Activated T-cell treated with anti-CD3 and anti-CD28 coated beads, Interleukin-2, amount 50 U/mL, for 72 hours (primary cell): ENCODE measurements at places on chromosomes 6 and 20. TPM values are rescaled to one million over a fixed set of nuclear protein-coding genes. Genes with fewer than 3 reads are reported as not detected.

BIRC7 gene
- 0.74 TPM for total RNA-seq

DNA sequence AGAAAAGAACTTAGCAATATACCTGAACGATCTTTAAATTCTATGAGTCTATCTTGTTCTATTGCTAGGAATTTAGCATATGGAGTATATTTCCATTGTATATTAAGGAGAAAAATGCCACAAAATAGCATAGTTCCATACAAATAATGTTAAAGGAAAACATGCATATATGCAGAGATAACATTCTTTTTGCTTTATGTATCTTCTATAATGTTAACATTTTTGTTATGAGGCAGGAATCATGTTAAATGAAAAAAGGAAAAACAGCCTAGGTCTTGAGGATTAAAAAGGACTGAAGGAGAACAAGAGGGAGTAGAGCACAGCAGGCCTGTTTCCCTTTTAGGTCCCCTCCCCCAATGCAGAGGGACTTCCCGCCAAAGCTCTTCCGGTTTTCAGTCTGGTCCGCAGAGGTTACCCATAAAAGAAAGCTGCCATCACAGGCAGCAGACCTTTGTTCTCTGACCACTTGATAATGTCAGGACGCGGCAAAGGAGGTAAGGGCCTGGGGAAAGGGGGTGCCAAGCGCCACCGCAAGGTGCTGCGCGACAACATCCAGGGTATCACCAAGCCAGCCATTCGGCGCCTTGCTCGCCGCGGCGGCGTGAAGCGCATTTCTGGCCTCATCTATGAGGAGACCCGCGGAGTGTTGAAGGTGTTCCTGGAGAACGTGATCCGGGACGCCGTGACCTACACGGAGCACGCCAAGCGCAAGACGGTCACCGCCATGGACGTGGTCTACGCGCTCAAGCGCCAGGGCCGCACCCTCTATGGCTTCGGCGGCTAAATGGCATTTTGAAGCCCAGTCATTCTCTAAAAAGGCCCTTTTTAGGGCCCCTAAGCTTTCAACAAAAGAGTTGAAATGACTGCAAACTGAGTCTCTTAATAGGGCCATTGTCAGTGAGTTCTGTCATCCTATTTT is 108.4 kb upstream of the PRSS16 start:
- peak overlapping the region; percentile 99 for H3K4me3 ChIP-seq
- peak; percentile 79 for DNase-seq
- H3K4me1 ChIP-seq: peaks cover 70% of the 10 kb centered on the region
- peak overlapping the region; percentile 97 for H3K27ac ChIP-seq

DNA sequence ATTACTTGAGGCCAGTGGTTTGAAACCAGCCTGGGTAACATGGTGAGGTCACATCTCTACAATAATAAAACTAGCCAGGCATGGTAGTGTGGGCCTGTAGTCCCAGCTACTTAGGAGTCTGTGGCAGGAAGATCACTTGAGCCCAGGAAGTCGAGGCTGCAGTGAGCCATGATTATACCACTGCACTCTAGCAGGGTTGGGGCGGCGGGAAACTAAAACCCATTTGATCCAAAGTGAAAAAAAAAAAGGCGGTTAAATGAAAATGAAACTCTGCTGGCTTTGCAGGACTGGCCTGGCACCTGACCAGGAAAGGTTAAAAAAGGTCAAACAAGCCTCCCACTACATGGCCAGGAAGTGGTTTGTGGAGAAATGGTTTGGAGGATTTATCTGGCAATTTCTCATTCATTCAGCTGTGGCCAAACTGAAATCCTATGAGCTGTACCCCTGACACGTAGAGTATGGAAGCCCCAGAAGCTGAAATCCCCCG is 36.6 kb downstream of the MTRES1 start:
- peak overlapping the region; percentile 52 for H3K27ac ChIP-seq
- H3K27me3 ChIP-seq: no peaks in the 10 kb centered on the region
- H3K4me1 ChIP-seq: peaks cover 68% of the 10 kb centered on the region
- H3K4me3 ChIP-seq: peak overlapping the region; percentile 64
- peak; percentile 64 for DNase-seq

DNA sequence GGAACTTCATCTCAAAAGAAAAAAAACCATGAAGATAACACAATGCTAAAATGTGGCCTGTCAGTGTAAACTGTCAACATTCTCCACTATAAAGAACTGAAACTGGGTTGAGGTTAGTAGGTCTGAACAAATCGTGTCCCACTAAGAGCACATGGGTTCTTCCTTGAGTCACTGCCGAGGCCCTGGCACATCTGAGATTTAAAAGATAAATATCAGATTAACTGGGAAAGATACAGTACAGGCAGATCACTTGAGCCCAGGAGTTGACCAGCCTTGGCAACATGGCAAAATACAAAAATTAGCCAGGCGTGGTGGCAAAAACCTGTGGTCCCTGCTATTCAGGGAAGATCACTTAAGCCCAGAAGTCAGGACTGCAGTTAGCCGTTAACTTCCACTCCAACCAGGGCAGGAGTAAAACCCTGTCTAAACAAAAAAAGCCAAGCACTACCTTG is 5.6 kb downstream of the EEF1A1 start:
- H3K27me3 ChIP-seq: no peaks in the 10 kb centered on the region
- H3K4me1 ChIP-seq: peaks cover 60% of the 10 kb centered on the region
- H3K36me3 ChIP-seq: peaks cover 44% of the 10 kb centered on the region
- peak; percentile 33 for DNase-seq
- peak overlapping the region; percentile 100 for H3K27ac ChIP-seq

DNA sequence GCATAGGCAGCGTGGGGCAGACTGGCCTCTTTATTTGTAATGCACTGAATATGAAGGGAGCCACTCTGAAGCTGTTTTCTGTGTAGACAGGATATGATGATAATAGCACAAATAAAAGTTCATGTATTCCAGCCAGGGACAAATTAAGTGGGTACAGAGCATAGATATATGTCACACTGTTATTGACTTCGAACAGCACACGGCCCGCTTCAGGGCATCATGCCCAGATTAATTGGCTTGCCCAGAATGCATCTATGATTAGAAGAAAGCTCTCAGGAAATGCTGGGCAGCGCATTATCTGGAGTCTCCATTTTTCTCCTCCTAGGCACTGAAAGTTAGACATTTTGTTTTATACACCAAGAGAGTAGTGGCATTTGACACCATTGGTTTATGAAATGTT is 26.3 kb upstream of the SASH1 start:
- no peaks in the 10 kb centered on the region for H3K4me1 ChIP-seq
- H3K27ac ChIP-seq: no peak overlapping the region
- H3K27me3 ChIP-seq: peaks cover 4% of the 10 kb centered on the region
- H3K36me3 ChIP-seq: no peaks in the 10 kb centered on the region
